ENCODE measurements at places on chromosomes 13 and 19. TPM values are rescaled to one million over a fixed set of nuclear protein-coding genes. Genes with fewer than 3 reads are reported as not detected.

ZNF77 gene
- total RNA-seq: 5.4 TPM

PLVAP gene
- not detected for total RNA-seq

SMIM44 gene
- not detected for total RNA-seq

CYP2A6 gene
- total RNA-seq: not detected

LGALS14 gene
- 9.5 TPM for total RNA-seq

PTPRH gene
- total RNA-seq: not detected

GJB6 gene
- total RNA-seq: 4.0 TPM

GPR4 gene
- not detected for total RNA-seq

CEACAM6 gene
- total RNA-seq: not detected

DAZAP1 gene
- total RNA-seq: 219 TPM

CBY2 gene
- not detected for total RNA-seq

ZNF440 gene
- total RNA-seq: 11.2 TPM

CCDC106 gene
- 21.7 TPM for total RNA-seq

LATS2 gene
- total RNA-seq: 6.8 TPM

KASH5 gene
- total RNA-seq: 1.6 TPM

GAS6 gene
- 0.46 TPM for total RNA-seq

ZNF490 gene
- total RNA-seq: 12.8 TPM

MEDAG gene
- not detected for total RNA-seq

ISYNA1 gene
- total RNA-seq: 24.8 TPM

C1QTNF9 gene
- total RNA-seq: 0.14 TPM

UPF3A gene
- total RNA-seq: 81.5 TPM

IFNL3 gene
- total RNA-seq: not detected

SPACA4 gene
- total RNA-seq: not detected

OVOL3 gene
- not detected for total RNA-seq

ATXN8OS gene
- total RNA-seq: not detected

PRRG2 gene
- total RNA-seq: 0.88 TPM

OR10H1 gene
- not detected for total RNA-seq

PSPN gene
- total RNA-seq: 3.1 TPM

CACNG6 gene
- not detected for total RNA-seq

CGB1 gene
- total RNA-seq: not detected

ZNF554 gene
- total RNA-seq: 4.3 TPM

PSG5 gene
- total RNA-seq: not detected

PSG3 gene
- total RNA-seq: not detected

CLDN10 gene
- total RNA-seq: not detected

MAMSTR gene
- 0.89 TPM for total RNA-seq
